A549 treated with CORT108297 at 1 μM for 4 hours (cell line): ENCODE measurements at places on chromosomes 2 and 18. TPM values are rescaled to one million over a fixed set of nuclear protein-coding genes. Genes with fewer than 3 reads are reported as not detected.

The PPP1CB gene
- 102 to 122 TPM (median 105 TPM) in 5 replicates for total RNA-seq

The GCC2 gene
- total RNA-seq: 11.0 to 18.4 TPM (median 15.4 TPM) in 5 replicates

The TPRKB gene
- 69.5 to 109 TPM (median 84.0 TPM) in 5 replicates for total RNA-seq

The KCNS3 gene
- 1.1 to 1.5 TPM (median 1.4 TPM) in 5 replicates for total RNA-seq

The KIF5C gene
- 0.27 to 0.43 TPM (median 0.31 TPM) in 5 replicates for total RNA-seq

The KLHL14 gene
- total RNA-seq: not detected in 5 replicates

The ACOXL gene
- not detected in 5 replicates for total RNA-seq

The ANO7 gene
- 1.5 to 2.6 TPM (median 2.5 TPM) in 5 replicates for total RNA-seq

The MOCOS gene
- 2.5 to 3.7 TPM (median 3.1 TPM) in 5 replicates for total RNA-seq

The APCDD1 gene
- 0.14 to 0.21 TPM in 2 of 5 replicates, not detected in the others for total RNA-seq

The ABCG8 gene
- total RNA-seq: not detected in 5 replicates

The EGR4 gene
- 0.07 to 0.32 TPM (median 0.17 TPM) in 5 replicates for total RNA-seq

The KATNAL2 gene
- total RNA-seq: 1.7 to 3.3 TPM (median 1.8 TPM) in 5 replicates

The TLX2 gene
- total RNA-seq: 0.16 to 0.44 TPM (median 0.27 TPM) in 5 replicates

The ASB18 gene
- total RNA-seq: not detected in 5 replicates

The NT5C1B gene
- not detected in 5 replicates for total RNA-seq

The TNFRSF11A gene
- total RNA-seq: 5.3 to 9.0 TPM (median 7.6 TPM) in 5 replicates

The COL4A3 gene
- total RNA-seq: 0.43 to 1.2 TPM (median 0.69 TPM) in 5 replicates

The STRADB gene
- total RNA-seq: 19.9 to 24.2 TPM (median 22.2 TPM) in 5 replicates

The MAP3K19 gene
- total RNA-seq: not detected in 5 replicates

The FMNL2 gene
- total RNA-seq: 26.0 to 34.8 TPM (median 32.0 TPM) in 5 replicates

The SEPTIN10 gene
- total RNA-seq: 37.6 to 62.6 TPM (median 50.2 TPM) in 5 replicates

The ABCG5 gene
- not detected in 5 replicates for total RNA-seq

The MARCHF4 gene
- 40.0 to 54.4 TPM (median 45.6 TPM) in 5 replicates for total RNA-seq

The TGOLN2 gene
- total RNA-seq: 85.6 to 109 TPM (median 101 TPM) in 5 replicates

The TEX44 gene
- not detected in 5 replicates for total RNA-seq

The UNC80 gene
- total RNA-seq: not detected in 5 replicates

The CKAP2L gene
- total RNA-seq: 12.6 to 18.8 TPM (median 13.7 TPM) in 5 replicates
